Fibroblast of skin of right quadriceps (primary cell): ENCODE measurements at places on chromosomes 1 and 21.

DNA sequence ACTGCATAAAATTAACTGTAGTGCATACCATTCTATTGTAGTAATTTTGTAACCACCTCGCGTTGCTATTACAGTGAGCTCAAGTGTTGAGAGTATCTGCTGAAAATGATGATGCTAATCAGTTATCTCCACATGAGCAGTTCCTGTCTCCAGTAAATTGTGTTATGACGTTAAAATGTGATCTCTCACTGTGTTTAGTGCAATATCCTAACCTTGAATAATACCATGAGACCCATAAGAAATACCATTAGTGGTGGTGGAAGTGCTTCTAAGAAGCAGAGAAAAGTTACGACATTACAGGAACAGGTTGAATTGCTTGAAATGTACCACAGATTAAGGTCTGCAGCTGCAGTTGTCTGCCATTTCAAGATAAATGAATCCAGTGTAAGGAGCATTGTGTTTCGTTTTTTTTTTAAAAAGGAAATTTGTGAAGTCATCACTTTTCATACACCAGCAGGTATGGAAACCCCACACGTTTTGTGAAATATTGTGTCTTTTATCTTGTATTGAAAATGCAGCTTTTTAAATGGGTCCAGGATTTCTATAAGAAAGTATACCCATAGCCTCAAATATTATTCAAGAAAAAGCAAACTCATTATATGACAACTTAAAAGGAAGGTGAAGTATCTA lies 72.5 kb downstream of the ANGPTL1 start:
- no peak for DNase-seq

DNA sequence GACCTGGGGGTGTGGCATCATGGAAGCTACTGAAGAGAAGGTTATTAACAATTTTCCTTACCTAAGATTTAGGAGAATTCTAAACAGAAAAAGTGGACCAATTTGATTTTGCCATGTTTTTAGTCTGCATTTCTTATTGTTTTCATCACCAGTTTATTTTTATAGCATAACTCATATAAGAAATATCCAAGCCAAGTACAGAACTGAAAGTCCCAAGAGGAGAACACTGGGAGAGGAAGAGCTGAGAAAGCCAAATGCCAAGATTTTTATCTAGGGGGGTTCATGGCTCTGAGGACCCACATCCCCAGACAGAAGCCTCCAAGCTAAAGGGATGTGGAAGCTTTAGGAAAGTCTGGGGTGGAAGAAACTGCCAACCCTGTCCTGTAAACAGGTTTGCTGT lies 109.4 kb upstream of the DUSP10 start:
- no peak for DNase-seq

- no peak for DNase-seq
Measured at GRCh38 chr1:76824106-76824505, 43.2 kb upstream of the ST6GALNAC5 start.

- DNase-seq, result peak; percentile 42
Measured at GRCh38 chr21:40615505-40616376, 231.2 kb downstream of the DSCAM start.

DNA sequence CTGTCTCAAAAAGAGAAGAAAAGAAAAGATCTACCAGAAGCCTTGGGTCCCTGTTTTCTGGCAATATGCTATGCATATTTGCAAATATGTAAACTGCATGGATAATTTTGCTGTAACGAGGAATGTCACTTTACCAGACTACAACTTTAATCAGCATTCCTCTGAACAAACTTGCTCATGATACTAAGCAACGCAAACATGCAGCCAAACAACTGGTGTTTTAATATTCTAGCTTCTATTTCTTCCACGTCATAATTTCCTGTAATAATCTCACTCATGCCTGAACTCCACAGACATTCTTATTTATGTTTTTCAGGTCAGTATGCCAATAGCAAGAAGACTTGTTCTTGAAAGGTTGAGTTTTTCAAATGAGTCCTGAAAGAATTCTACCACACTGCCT lies 114.1 kb downstream of the SIM2 start:
- peak; percentile 37 for DNase-seq
